T-helper 17 cell (primary cell): ENCODE measurements at places on chromosomes 16 and 17.

DNA sequence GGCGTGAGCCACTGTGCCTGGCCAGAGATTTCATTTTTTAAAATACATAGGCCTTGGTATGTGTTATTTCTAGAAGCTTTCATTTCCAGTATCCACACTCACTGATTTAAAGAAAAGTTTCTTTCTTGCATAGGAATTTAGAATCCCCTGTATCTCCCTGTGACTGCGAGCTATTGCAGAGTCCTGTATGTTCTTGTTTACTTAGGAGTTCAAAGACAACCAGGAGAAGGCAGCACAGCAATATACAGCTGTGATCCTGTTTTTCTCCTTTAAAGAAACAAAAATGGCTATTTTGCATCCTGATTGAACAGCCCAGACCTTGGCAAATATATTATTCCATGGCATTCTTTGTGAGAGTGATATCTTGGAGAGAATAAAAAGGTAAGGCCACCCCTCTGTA is 185.0 kb upstream of the COX10 start:
- no peak for DNase-seq

DNA sequence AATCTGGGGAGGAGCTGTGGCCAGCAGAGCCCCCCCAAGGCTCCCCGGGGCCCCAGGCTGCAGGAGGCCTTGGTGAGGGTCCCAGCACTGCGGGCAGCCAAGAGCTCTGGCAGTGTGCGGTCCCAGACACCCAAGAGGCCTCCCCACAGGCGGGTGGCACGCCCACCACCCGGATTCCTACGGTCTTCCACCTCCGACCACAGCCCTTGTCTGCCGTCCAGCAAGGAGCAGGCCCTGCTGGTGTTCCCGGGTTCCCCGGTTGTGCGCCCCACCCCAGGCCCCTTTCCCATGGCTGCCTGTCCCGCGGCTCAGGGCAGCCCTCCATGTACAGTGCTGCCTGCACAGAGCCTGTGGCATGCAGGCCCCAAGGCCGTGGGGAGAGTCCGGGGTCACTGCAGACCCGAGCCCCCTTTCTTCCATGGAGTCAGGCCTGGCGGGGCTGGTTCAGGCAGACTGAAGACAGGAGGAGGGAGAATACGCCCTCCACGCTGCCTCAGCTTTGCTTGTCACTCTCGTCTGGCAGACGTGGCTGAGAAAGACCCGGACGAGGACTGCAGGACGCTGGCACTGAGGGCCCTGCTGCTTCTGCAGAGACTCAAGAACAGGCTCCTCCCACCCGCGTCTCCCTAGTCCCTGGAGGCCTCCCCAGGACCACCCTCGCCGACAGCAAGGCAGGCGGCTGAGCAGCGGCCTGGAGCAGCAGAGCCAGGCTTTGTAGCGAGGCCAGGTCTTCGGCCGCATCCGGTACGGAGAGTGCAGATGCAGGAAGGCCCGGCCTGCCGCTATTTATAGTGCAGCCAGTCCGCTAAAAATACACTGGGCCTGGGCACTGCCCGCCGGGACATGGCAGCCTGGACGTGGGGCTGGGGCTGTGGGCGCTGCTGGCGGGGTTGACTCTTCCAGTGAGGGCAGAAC is 16.4 kb downstream of the TELO2 start:
- DNase-seq, result no peak

DNA sequence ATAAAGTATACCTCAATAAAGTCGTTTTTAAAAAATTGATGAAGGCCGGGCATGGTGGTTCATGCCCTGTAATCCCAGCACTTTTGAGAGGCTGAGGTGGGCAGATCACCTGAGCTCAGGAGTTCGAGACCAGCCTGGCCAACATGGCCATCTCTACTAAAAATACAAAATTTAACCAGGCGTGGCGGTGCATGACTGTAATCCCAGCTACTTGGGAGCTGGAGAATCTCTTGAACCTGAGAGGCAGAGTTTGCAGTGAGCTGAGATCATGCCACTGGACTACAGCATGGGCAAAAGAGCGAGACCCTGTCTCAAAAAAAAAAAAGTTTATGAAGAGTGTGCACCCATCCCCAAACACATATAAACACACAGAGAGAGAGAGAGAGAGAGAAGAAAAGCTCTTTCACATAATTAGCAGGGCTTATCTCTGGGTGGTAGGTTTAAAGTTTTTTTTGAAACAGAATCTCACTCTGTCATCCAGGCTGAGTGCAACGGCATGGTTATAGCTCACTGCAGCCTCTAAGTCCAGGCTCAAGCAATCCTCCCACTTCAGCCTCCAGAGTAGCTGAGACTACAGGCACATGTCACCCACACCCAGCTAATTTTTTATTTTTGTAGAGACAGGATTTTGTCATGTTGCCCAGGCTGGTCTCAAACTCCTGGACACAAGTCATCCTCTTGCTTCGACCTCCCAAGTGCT is 3.0 kb downstream of the SREBF1 start:
- DNase-seq, result no peak

DNA sequence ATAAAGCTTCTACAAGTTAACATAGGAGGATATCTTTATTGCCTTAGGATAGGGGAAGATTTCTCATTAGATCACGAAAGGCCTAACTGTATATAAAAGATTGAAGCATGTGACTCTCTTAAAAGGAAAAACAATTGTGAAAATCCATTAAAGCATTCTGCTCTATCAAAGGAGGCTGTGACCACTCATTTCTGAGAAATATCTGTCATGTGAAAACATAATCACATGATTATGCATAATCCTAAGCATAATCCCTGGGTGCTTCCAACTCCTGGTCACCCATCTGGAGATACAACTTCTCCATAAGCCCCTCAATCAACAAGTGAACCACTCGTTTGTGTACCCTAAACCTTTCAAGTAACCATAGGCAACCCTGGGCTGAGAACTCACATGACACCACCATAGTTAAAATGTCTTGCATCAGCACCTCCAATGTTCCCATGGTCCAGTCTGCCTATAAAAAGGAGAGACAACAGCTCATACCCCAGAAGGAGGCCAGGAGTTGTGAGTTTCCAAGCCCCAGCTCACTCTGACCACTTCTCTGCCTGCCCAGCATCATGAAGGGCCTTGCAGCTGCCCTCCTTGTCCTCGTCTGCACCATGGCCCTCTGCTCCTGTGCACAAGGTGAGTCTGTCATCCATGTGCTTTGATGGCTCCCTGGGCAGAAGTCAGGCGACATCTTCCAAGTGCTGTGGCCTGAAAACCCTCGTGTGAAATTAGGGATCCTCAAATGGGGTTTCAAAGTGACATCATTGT is at the start of gene CCL18:
CCL18 (plus strand) TSS at position 487 of the 756 bp plus-strand sequence; CDS start at position 558, 71 bp downstream.
- DNase-seq, result no peak
